Heart left ventricle (tissue), 16 donors: ENCODE measurements at places on chromosomes 16 and 17. TPM values are rescaled to one million over a fixed set of nuclear protein-coding genes. Genes with fewer than 3 reads are reported as not detected.

- no peak for DNase-seq
- H3K27me3 ChIP-seq = no peaks in the 10 kb centered on the region
- H3K4me3 ChIP-seq = no peak overlapping the region
- no peaks in the 10 kb centered on the region for H3K4me1 ChIP-seq
Measured at GRCh38 chr16:25134166-25134700, 22.7 kb downstream of the LCMT1 start.

DNA sequence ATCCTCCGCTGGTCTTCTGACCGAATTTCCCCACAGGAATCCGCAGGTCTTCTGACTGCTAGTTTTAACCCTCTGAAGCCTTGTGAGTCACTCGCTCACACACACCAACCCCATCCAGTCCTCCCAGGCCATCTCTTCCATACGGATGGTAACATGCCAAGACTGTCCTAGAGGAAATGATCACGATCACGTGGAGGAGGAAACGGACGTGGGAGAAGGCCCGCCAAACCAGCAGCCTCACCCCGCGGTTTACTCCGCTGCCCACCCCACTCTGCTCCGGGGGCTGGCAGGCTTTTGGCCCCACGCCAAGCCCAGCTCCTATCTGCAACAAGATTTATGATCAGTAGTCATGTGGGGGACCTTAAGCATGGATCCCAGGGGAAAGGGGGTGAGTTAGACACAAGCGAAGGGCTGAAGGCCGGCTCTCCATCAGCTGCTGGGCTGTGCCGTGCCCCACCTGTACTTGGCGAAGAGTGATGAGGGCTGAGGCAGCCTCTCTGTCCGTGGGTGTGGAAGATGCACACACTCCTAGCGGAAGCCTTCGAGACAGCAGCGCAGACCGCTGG is 1.5 kb upstream of the FAAP100 start:
- H3K4me3 ChIP-seq = no peak overlapping the region
- no peaks in the 10 kb centered on the region for H3K27me3 ChIP-seq
- peaks cover 29% of the 10 kb centered on the region for H3K4me1 ChIP-seq
- peaks cover 34% of the 10 kb centered on the region for H3K36me3 ChIP-seq

DNA sequence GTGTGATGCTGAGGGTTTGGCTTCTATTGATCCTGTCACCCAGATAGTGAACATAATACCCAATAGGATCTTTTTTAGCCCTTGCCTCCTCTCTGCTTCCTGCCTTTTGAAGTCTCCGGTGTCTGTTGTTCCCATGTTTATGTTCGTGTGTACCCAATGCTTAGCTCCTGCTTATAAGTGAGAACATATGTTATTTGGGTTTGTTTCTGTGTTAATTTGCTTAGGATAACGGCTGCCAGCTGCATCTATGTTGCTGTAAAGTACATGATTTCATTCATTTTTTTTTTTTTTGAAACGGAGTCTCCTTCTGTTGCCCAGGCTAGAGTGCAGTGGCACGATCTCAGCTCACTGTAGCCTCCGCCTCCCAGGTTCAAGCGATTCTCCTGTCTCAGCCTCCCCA is 23.0 kb downstream of the DUS2 start:
- no peak for DNase-seq
- H3K4me1 ChIP-seq = no peaks in the 10 kb centered on the region
- no peaks in the 10 kb centered on the region for H3K27me3 ChIP-seq

- H3K36me3 ChIP-seq = peaks cover 27% of the 10 kb centered on the region
- no peak for DNase-seq
- H3K4me1 ChIP-seq = peaks cover 28% of the 10 kb centered on the region
- no peak overlapping the region for H3K27ac ChIP-seq
- no peak overlapping the region for H3K4me3 ChIP-seq
Measured at GRCh38 chr17:78401891-78402290, 23.4 kb downstream of the PGS1 start.

The LDHD gene
- 185 TPM for total RNA-seq

GRCh38 chr17:66652840-66653507 is 181.9 kb upstream of the CACNG5 start:
- DNase-seq = no peak
- no peak overlapping the region for H3K27ac ChIP-seq
- no peaks in the 10 kb centered on the region for H3K27me3 ChIP-seq
- no peaks in the 10 kb centered on the region for H3K4me1 ChIP-seq

GRCh38 chr17:17755715-17756114 is 74.5 kb downstream of the RAI1 start:
- no peak for DNase-seq
- no peaks in the 10 kb centered on the region for H3K27me3 ChIP-seq
- H3K36me3 ChIP-seq = no peaks in the 10 kb centered on the region

GRCh38 chr17:74798239-74798707 is 22.1 kb upstream of the NAT9 start:
- no peak overlapping the region for H3K27ac ChIP-seq
- no peaks in the 10 kb centered on the region for H3K4me1 ChIP-seq
- H3K27me3 ChIP-seq = no peaks in the 10 kb centered on the region
- H3K4me3 ChIP-seq = no peak overlapping the region

The CDK5R1 gene
- total RNA-seq = 1.8 TPM

GRCh38 chr17:40610359-40610758 is 37.3 kb downstream of the SMARCE1 start:
- H3K36me3 ChIP-seq = no peaks in the 10 kb centered on the region
- H3K4me1 ChIP-seq = no peaks in the 10 kb centered on the region
- DNase-seq = no peak
- H3K27ac ChIP-seq = no peak overlapping the region
- peaks cover 5% of the 10 kb centered on the region for H3K27me3 ChIP-seq
- H3K4me3 ChIP-seq = no peak overlapping the region

- H3K27ac ChIP-seq = no peak overlapping the region
- DNase-seq = no peak
- no peak overlapping the region for H3K4me3 ChIP-seq
- no peaks in the 10 kb centered on the region for H3K4me1 ChIP-seq
- no peaks in the 10 kb centered on the region for H3K27me3 ChIP-seq
- peaks cover 23% of the 10 kb centered on the region for H3K36me3 ChIP-seq
Measured at GRCh38 chr16:27639561-27640276, 89.8 kb downstream of the KATNIP start.

The TP53TG3D gene
- 1.2 TPM for total RNA-seq

The CCL2 gene
- 21.1 TPM for total RNA-seq

The CD300LF gene
- total RNA-seq = not detected

DNA sequence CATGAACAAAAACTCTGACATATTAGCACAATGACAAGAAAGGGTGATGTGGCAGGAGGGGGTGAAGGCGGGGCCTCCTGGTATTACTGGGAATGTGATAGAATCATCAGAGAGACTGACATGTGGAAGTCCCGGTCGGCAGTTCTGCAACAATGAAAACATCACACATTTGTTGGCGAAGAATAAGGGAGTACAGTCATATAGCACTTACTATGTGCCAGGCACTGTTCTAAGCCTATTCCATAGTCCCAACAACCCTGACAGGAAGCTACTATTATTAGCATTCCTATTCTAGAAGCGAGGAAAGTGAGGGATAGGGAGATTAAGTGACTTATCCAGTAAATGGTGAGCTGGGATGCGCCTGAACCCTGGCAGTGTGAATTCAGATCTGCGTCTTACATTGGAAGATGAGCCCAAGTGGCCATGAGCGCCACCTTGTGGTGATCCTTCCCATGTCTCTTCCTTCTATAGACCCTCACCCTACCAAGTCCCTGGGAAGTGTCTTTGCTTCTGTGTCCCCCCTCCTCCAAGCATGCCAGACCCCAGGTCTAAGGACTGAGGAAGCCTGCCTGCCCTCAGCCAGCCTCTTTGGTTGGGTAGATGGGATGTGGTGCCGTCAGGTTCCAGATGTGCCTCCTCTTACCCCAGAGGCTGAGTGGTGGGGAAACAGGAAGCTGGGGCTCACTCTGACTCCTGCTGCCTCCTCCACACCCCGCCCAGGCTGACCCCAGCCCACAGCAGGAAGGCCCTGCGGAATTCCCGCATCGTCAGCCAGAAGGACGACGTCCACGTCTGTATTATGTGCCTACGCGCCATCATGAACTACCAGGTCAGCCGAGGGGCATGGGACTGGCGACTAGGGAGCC is 14.0 kb downstream of the FMNL1 start:
- peak; percentile 82 for DNase-seq
- H3K4me3 ChIP-seq = no peak overlapping the region
- H3K27ac ChIP-seq = no peak overlapping the region
- H3K4me1 ChIP-seq = peaks cover 32% of the 10 kb centered on the region
- H3K27me3 ChIP-seq = no peaks in the 10 kb centered on the region

- no peak overlapping the region for H3K27ac ChIP-seq
- no peak overlapping the region for H3K4me3 ChIP-seq
- no peaks in the 10 kb centered on the region for H3K4me1 ChIP-seq
- no peaks in the 10 kb centered on the region for H3K27me3 ChIP-seq
Measured at GRCh38 chr17:83010206-83011200, 68.9 kb upstream of the METRNL start.

DNA sequence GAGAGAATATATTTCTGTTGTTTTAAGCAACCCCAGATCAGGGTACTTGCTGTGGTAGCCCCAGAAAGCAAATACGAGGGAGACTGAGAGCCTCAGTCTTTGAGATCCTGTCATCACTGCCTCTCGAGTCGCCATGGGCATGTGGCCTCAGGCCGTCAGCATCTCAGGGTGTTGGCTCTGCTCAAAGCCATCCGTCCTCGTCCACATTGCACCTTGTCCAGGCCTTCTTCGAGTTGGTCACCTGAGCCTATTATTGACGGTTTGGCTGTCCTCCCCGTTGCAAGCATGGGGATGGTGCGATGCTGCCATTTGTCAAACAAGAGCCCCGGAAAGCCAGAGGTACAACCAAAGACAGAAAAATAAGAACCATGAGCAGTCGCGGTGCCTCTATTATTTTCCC is 136.9 kb downstream of the IRF8 start:
- no peak for DNase-seq
- H3K27me3 ChIP-seq = no peaks in the 10 kb centered on the region
- H3K27ac ChIP-seq = no peak overlapping the region
- no peaks in the 10 kb centered on the region for H3K36me3 ChIP-seq

DNA sequence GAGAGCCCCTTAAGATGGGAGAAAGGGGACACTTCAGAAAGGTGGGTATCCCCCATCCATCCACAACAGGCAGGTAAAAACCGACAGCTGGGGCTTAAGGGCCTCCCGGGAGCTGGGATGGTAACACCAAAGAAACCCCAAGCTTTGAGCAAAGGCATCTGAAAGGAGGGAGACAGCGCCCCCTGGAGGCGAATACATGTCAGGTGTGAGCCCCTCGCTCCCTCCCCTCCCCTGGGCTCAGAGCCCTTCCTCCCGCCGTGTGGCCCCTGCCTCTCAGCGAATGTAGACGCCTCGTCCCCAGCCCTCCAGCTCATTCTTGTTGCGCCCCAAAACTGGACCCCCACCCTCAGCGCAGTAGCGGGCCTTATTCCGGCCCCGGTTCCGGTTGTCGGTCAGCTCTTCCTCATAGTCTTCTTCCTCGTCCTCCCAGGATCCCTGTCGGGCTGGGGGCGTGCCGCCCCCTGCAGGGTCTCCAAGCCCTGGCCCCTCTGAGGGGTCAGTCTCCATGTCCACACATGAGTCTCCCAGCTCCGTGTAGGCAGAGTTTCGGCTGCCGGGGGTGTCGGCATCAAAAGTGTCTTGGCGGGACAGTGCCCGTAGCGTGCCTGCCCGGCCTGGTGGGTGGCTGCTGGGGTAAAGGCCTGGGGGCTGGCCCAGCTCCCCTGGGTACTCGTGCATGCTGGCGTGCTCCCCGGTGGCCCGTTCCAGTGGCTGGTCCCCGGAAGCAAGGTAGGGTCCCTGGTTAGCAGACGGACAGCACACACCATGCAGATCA is 9.1 kb upstream of the ARL5C start:
- H3K4me3 ChIP-seq = no peak overlapping the region
- peaks cover 13% of the 10 kb centered on the region for H3K4me1 ChIP-seq
- DNase-seq = peak; percentile 84
- no peaks in the 10 kb centered on the region for H3K27me3 ChIP-seq
- peaks cover 7% of the 10 kb centered on the region for H3K36me3 ChIP-seq
- no peak overlapping the region for H3K27ac ChIP-seq

The ZP2 gene
- not detected for total RNA-seq

DNA sequence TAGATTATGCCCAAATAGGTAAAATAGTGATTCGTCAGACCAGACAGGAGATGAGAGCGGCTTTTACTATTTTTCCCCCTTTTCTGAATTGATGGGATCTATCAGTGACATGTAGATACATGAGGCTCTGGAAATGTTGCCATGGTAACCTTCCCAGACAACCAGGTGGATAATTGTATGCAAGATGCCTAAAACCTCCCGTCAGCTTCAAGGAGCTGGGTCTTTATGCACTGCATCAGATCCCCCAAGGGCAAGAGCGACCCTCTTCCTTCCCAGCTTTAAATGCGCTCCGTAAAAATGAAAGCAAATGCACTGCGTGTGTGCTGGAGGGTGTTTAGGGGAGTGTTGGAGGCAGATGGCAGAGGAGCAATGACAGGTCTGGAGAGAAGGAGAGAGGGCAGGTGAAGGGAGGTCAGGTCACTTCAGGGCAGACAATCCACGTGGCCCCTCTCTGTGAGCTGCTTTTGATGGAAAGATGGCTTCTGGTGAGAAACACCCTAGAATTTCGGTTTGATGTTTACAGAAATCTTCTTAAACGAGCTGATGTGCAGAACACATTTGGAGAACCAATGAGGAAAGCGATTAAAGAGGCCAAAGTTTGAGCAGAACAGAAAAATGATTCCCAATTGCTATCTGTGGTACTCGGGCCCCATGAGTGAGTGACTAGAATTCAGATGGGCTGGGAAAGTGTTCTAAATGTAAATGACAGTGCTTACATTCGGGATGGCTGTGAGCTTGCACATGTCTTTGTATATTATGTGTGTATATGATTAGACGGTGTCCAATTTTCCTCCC is 461.7 kb upstream of the HSBP1 start:
- H3K27ac ChIP-seq = no peak overlapping the region
- no peaks in the 10 kb centered on the region for H3K4me1 ChIP-seq
- H3K4me3 ChIP-seq = no peak overlapping the region
- no peak for DNase-seq
- H3K36me3 ChIP-seq = no peaks in the 10 kb centered on the region

DNA sequence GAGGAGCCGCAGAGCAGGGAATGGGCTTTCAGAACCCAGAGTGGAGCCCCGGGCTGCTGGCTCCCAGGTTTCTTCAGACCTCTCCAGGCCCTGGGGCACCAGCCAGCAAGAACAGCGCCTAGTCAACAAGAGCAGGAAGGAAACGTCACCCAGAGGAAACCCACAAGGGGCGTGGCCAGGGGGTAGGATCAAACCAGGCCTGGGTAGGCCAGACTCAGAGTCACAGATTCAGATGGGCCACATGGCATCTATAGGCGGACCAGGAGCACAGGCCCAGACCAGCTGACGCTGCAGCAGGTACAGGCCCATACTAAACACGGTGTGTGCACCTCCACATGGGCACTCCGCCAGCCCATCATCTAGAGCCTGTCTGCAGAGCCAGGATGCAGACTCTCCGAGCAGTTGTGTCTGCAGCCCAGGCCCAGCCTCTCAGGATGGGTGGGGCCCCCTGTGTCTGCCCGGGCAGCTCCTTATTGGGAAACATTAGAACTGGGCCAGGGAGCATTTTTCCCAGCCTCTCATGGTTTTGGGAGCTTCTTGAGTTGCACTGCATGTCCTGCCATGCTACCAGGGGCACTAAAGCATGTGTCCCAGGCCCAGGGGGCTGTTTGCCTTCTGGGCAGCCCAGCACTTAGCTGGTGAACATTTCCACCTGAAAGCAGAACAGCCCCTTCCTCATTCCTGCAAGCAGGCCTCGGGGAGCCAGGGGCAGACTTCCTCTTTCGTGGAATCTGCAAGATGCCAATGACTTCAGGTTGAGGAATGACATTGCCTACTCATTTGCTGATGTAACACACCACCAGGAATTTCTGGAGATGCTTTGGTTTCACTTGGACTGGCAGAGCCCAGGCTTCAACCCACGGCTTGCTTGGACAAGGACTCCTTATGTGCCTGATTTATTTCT is at the start of gene NLRP1:
TSS of gene NLRP1 (minus strand) at position 127 of the 904 bp plus-strand sequence. CDS start 552 bp downstream, outside the sequence.
- H3K36me3 ChIP-seq = peaks cover 27% of the 10 kb centered on the region
- peak within 1 kb of the TSS; percentile 36 for H3K4me3 ChIP-seq
- no peaks in the 10 kb centered on the region for H3K27me3 ChIP-seq
- peaks cover 8% of the 10 kb centered on the region for H3K4me1 ChIP-seq
